ENCODE measurements at places on chromosomes 5 and 9.

DNA sequence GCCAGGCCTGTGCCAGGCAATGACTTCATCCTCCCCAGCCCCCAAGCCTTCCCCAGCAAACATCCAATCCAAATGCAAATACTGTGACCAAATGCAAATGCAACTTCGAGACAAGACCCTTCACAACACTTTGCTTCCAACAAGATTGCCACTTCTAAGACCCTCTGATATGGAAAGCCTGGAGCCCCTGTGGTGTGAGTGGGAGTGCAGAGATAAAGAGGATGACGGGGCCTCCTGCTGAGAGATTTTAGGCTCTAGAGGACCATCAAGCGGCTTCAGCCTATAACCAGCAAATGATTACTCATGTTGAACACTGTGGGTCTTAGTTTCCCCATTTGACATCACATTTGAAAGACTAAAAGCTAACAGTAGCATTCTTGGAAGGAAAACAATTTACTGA is 46.6 kb upstream of the GABRP start:
- DNase-seq = no peak

- no peak for DNase-seq
Observed at GRCh38 chr5:158724521-158725188, 375.1 kb downstream of the EBF1 start.

- no peak for DNase-seq
Observed at GRCh38 chr9:5428794-5429528, 8.8 kb downstream of the PLGRKT start.

- peak; percentile 44 for DNase-seq
Observed at GRCh38 chr9:95124582-95125367, 192.7 kb downstream of the FANCC start.

GRCh38 chr5:124599028-124599973 is 147.1 kb downstream of the ZNF608 start:
- DNase-seq = peak; percentile 2

GRCh38 chr5:78648359-78649210 is at the start of gene LHFPL2:
LHFPL2 (minus strand) TSS chr5:78648772; CDS start chr5:78510213, 138,559 bp downstream.
- peak; percentile 63 for DNase-seq

DNA sequence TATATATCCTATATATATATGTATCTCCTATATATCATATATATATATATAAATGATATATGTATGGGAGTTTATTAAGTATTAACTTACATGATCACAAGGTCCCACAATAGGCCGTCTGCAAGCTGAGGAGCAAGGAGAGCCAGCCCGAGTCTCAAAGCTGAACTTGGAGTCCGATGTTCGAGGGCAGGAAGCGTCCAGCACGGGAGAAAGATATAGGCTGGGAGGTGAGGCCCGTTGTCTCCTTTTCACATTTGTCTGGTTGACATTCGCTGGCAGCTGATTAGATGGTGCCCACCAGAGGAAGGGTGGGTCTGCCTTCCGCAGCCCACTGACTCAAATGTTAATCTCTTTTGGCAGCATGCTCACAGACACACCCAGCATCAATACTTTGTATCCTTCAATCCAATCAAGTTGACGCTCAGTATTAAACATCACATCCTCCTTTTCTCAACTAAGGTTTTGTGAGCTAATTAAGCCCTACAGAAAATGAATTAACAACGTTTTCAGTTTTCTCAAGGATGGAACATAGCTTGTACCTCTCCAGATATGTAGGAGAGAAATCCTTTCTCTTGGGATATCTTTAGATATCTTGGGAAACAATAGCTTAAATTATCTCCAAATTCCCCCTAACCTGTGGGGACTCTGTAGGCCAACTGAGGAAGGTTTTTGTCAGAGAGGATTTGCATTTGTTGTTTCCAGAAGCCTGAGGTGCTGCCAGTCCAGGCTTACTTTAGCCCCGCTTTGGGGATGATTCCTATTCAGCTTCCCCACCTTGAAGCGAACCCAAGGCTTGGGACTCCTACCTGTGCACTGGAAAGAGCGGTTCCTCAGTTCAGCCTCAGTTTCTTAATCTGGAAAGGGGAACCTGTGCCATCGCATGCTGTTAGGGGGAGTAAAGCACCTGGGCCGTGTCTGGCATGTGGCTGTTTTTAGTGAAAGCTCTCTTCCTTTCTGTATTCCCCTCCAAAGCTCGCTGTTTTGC is 163.2 kb downstream of the CACNA1B start:
- no peak for DNase-seq

DNA sequence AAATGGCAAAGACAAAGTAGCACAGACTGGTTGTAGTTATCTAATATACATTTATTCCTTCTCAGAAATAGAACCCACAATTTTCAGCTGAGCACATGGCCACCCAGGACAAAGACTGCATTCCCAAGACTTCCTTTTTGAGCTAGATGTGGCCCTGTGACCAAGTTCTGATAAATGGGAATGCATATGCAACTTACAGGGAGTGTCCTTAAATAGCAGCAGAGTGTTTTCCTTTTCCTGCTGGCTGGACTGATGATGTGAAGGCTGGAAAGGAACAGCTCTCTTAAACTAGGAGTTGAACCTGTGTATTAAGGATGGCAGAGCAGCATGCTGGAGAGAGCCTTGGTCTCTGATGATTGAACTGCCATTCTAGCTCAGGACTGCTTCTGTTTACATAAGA is 74.7 kb upstream of the TNPO1 start:
- DNase-seq = no peak

- no peak for DNase-seq
Observed at GRCh38 chr9:108069991-108070390, 580.4 kb upstream of the KLF4 start.

DNA sequence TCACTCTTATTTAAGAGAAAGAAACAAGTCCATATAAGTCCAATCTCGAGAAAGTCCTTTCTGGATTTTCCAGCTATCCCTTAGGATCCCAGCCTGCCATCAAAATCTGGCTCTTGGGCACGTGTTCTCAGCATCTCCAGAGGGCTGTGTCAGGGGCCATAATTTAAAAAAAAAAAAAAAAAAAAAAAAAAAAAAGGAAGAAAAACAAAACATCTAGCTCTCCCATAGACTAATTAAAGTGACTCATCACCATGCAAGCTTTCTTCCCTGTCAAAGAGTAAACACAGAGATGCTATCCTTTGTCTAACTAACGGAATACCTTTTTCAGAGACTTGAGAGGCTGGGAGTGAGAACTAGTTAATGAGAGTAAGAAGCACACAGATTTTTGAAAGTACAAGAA is 44.9 kb upstream of the MYO10 start:
- no peak for DNase-seq

- DNase-seq = no peak
Observed at GRCh38 chr5:143094087-143094521, 309.4 kb downstream of the NR3C1 start.

DNA sequence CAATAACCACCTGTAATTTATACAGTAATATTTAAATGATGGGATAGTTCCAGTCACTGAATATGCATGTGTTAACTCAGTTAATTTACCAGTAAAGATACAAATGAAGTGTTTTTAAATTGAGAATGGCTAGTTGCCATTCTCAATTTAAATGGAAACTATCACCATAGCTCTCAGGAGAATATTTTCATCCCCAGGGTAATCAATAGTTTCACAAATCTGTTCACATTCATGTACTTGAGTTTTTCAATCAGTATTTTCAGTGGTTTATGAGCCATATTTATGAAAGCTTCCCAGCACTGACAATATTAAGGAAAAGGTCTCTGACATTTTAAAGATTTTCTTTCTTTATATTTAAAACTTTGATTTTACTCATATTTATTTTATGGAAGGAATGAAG is 439.3 kb downstream of the MAT2B start:
- no peak for DNase-seq

GRCh38 chr9:121455527-121456239 is 44.0 kb downstream of the GGTA1 start:
- no peak for DNase-seq

DNA sequence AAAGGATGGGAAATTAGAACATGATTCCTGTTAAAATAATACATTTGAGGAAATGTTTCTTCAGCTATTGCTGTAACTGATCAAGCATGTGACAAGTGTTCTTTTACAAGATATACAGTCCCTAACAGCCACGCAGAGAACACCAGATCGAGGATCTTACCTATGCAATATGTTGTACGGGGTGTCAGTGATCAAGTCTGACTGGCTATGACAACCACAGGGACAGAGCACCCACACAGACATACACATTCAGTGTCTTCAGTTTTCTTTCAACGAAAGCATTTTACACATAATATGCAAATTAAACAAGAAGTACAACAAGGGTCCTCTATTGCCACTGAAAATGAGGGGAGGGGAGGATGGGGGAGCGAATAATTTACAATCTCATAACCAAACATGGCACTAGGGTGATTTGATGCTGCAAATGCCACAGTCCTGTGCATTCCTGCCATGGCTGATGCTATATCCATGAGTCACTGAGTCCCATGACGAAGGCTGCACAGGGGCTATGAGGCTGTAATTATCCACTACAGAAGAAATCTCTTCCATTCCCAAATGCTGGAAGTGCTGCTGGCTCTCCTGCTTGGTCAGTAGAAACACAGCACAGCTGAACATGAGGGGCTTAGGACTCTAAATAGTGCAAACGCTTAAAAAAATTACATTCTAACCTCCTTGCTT is 118.2 kb downstream of the KLHL3 start:
- no peak for DNase-seq

GRCh38 chr5:138663561-138663960 is 88.4 kb upstream of the HSPA9 start:
- DNase-seq = no peak
